Naive B cell (primary cell): ENCODE measurements at places on chromosomes 2 and 18.

DNA sequence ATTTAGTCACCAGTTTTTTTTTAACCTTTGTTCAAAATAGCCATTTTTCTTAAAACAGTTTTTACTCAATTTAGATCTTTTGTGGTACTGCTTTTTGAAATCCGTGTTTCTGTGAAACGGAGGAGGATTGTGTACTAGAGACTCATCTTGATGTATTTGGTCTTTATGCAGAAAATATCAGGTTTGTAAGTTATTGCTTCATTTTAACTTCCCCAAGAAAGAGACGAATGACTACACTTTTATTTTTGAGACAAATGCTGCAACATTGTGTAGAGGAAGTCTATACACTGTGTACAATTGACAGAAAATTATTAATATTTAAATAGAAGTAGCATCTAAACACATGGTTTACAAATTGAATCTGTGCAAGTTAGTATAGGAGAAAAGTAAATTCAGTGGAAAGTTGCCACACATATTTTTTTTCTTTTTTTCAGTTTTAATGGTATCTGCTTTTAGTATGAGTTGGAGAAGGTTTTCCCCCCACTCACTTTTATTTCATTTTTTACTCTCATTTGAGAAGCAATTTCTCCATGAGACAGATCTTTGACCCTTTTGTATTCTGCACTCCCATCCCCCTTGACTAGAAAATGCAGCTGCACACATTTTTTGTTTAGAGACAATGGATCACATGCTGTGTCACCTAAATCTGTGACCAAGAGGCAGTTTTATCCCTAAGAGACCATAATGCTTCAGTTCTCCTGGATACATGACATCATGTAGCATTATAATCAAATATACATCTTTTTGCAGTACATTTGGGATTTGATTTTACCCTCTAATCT lies 200.8 kb upstream of the STON1 start:
- DNase-seq: no peak

DNA sequence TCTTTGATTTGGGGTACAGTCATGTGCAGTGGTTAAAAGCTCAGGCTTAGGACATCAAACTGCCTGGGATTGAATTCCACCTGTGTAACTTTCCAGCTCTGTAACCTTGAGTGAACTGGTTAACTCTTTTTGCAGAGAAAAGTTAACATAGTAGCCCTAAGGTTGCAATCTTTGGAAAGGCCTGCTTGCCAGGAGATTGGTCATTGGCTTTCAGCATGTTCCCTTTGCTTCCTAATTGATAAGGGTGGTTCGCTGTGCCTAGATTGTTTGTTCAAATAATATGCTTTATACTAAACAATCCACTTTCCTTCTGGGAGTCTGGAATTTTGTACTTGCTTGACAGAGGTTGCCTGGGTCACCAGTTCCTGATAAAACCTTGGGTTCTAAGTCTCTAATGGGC lies 86.8 kb downstream of the PIK3C3 start:
- DNase-seq: no peak

GRCh38 chr2:134692499-134692898 lies 26.3 kb downstream of the TMEM163 start:
- no peak for DNase-seq

DNA sequence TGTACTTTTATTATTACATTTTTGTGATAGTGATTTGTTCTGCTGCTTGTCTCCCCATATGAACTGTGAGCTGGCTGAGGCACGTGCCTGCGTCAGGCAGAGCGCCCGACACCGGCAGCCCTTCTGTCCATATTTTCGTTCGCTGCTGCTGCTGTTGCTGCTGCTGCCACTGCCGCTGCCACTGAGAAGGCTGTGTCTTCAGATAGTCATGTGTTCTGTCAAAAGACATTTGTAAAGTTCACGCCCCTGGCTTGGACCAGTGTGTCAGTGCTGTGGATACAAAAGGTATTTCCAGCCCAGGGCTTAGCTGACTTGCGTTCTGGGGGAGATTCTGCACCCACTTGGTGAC lies 47.0 kb downstream of the TWIST2 start:
- DNase-seq: no peak

DNA sequence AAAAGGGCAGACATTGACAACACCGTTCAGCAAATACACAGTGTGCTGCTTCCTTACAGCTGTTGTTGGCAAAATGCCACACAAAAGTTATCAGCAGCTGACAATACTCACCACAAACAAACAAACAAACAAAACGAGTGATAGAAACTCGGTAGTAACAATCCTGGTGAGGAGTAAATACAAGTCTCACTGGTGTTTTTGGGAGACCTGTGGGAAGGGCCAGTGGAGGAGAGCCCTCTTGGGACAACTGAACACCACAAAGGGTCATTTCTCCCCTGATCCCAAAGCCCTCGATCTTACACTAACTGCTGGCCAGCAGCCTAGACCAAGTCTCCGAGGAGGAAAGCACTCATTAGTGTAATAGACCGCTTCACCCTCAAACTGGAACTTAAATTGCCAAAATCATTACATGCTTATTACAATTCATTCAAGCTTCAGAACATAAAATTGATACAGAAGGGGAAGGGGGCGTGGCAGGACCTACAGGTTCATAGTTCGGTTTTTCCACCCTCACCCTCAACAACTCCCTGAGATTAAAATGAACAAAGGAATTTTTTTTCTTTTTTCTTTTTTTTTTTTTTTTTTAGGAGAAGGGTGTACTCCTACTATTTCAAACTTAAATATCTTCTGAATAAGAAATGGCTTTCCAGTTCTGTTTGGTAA lies 5.0 kb downstream of the AP1S3 start:
- no peak for DNase-seq

GRCh38 chr2:176467595-176467994 lies 198.4 kb downstream of the MTX2 start:
- no peak for DNase-seq

GRCh38 chr18:3679241-3679640 lies 229.3 kb downstream of the TGIF1 start:
- no peak for DNase-seq

GRCh38 chr2:203463266-203463678 lies 71.8 kb downstream of the RAPH1 start:
- DNase-seq: no peak

DNA sequence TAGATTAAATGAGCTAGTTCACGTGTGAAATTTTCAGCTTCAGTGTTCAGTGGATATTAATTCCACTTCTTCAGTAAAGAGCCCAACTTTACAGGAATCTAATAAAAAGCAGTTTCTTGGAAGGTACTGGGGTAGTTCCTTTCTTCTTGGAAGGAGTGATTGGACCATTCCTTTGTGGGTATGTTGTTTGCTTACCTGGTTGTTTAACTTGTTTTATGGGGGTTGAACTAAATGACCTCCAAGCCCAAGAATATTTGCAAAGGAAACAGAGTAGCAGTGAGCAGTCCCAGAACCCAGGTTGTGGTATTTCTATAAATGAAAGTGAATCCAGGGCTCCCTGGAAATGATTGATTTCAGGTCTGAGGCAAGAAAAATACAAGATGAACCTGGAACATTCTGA lies 31.4 kb downstream of the KCNJ13 start:
- DNase-seq: no peak

GRCh38 chr2:45130736-45131135 lies 121.5 kb upstream of the SIX2 start:
- no peak for DNase-seq

- no peak for DNase-seq
These were observed 141.1 kb downstream of the NCOA1 start for GRCh38 chr2:24632172-24632571.
